ENCODE measurements at places on chromosomes 6 and 20.
A peak's percentile ranks its signal among the peaks of the same experiment; 100 is the strongest.

DNA sequence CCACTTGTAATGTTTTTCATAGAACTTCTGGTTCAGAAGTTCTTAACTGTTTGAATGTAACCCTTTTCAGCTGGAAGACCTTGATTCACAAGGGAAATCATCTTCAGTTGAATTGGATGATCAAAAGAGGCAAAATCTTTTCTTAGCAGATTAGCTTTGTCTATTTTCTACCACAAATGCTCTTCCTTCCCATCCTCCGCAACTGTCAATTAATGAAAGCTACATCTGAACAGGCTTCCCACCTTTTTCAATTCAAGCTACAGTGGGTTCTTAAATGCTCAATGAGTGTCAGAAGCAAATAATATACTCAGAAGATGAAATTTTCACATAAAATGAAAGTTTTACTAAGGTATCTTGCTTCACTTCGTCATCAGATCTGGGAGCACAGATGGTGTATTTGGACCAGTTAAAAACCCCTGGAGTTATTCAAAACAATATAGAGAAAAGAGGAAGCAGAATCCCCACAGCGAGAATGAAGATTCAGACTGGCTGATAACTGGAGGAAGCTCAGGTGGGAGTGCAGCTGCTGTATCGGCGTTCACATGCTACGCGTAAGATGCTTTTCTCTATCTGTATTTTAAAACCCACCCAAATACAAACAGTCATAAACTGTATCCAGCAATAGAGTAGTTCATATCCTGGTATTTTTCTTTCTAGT, 19.4 kb downstream of the QRSL1 start:
- DNase-seq, result no peak

DNA sequence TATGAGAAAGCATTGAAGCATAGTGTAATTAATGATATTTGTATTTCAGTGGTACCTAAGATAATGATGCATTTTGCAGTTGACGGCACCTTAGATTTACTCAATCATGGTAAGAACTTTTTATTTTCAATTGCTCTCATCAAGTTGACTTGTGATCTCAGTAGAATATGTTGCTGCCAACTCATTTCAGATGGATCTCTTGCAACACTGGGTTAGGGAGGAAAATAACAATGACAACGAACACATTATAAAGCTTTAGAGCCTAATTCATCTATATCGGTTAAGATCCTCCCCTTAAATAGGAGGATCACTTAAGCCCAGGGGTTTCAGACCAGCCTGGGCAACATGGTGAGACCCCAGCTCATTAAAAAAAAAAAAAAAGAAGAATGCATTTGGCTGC, 18.0 kb upstream of the TBC1D22B start:
- no peak for DNase-seq

GRCh38 chr6:118899948-118900347, 6.0 kb downstream of the ASF1A start:
- DNase-seq, result no peak

DNA sequence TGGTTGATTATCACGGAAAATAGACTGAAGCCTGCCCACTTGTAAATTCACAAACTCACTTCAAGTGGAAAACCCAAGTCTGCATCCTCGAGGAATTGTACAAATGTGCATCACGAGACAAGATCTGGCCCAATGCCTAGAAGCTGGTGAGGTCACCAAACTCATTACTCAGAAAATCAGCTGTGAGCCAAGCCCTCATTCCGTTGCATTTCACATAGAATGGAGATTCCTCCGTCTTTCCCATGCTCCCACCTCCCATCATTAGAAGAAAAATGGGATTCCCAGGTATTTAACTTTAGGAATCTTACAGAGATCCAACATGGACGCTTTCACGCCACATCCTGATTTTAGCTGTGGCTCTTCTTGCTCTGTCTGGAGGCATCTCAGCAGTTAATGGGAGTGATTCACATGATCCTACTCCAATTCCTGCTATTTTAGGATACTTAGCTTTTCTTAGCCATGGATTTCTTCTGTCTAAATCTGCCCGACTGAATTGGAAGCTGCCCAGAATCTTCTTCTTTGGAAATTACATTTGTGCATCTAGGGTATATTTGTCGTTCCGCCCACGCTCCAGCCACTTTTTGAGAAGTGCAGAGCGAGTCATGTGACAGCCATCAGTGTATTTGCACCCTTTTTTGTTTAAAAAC, 68.7 kb upstream of the STMND1 start:
- peak; percentile 88 for DNase-seq

GRCh38 chr6:147459780-147460179, 48.7 kb upstream of the SAMD5 start:
- no peak for DNase-seq

All from kidney tubule cell (primary cell).